ENCODE measurements at places on chromosomes 7 and 10. TPM values are rescaled to one million over a fixed set of nuclear protein-coding genes. Genes with fewer than 3 reads are reported as not detected.

DNA sequence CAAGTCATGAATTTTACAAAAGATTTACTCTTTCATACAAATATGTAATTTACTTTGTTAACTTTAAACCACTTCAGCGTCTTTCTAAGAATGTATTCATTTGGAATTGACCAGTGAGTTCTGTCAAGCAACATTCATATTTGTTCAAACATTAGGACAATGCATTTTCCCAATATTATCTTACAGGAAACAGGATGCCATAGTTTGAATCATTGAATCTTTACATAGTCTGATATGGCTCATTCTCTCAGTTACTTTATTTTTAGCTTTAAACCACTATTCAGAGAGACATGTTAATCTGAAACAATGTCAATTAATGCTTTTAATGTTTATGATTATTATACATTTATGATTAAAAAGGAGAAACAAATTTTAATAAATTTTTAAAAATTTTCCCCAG lies 21.1 kb upstream of the MEOX2 start:
- DNase-seq, result no peak

- peak; percentile 94 for DNase-seq
These were observed 4.6 kb downstream of the LFNG start for GRCh38 chr7:2523941-2524807.

GRCh38 chr7:74587435-74588126 lies 69.9 kb upstream of the GTF2I start:
- peak; percentile 91 for DNase-seq

DNA sequence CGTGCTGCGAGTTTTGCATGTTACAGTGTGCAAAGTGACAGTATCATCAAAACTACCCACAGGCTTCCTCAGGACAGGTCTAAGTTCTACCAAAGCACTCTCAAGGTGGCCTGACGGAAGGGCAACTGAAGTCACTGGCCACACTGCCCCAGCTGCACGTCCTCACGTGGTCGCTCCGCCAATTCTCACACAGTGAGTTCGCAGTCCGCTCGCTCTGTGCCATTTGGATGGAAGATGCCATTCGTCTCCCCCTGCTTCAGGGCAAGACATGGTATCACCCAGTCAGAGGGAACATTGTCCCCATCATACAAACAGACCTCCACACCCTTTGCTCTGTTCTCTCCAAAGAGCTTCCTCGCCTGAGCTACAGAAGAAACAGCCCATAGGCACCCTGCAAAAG lies 109.6 kb upstream of the COBL start:
- no peak for DNase-seq

The PPP1R9A gene
- total RNA-seq, result 30.6 TPM

- DNase-seq, result no peak
These were observed 79.7 kb downstream of the GRK5 start for GRCh38 chr10:119286983-119287633.

DNA sequence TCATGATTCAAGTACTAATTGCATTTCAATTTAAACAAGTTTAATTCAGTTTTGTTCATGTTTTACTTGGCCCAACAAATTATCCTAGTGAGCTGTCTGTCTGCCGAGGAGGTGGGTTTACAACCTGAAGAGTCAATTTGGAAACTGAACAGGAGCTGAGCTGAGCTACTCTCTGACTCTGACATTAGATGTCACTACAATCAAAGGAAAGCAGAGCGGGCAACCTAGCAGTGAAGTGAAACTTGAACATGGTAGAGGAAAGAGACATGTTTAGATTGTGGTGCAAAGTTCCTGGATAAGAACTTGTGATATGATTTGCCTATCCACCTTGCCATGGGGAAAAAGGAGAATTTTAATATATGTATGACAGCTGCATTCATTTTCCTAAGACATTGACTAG lies 9.6 kb upstream of the AGR3 start:
- no peak for DNase-seq

- DNase-seq, result no peak
These were observed 391.4 kb downstream of the TNS3 start for GRCh38 chr7:47190462-47190861.

DNA sequence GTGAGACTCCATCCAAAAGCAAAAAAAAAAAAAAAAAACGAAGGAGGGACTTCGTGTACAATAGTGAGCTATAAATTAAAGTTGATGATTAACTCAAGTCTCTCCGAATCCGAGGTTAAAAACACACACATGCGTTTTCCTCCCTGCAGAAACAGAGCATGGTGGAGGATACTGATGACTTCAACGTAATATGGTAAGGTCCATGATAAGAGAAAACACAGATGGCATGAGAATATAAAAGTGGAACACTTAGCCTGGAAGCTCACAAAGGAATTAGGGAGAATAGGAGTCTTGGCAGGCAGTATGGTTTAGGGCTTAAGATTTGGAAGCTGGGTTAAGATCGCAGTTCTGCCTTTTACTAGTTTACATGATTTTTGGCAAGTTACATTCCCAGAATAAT lies 20.1 kb upstream of the GSTK1 start:
- DNase-seq, result no peak

The TRPV5 gene
- not detected for total RNA-seq

The UNCX gene
- total RNA-seq, result not detected

The MYH16 gene
- not detected for total RNA-seq

- DNase-seq, result peak; percentile 82
These were observed 7.8 kb downstream of the HPS6 start for GRCh38 chr10:102072673-102073527.

- DNase-seq, result no peak
These were observed 12.1 kb downstream of the KCNH2 start for GRCh38 chr7:150966002-150966401.

GRCh38 chr10:34609287-34609940 lies 205.7 kb downstream of the PARD3 start:
- DNase-seq, result no peak

DNA sequence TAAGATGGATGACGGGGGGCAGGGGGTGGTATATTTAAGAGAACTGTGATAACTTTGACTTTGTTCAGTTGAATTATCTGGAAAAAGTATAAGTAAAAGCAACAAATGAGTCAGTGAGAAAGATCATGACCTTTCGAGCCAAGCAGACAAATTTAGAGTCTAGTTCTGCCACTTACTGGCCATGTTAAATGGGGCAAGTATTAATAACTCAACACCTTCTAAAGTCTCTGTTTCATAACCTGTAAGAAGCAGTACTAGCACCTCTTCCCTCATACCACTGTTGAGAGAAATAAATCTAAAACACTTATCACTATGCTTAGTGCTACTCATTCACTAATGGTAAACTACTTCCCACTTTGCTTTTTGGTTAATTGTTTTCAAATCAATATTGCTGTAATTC lies 604.4 kb upstream of the LRRN3 start:
- no peak for DNase-seq

GRCh38 chr7:28608731-28609130 lies 196.4 kb downstream of the CREB5 start:
- DNase-seq, result no peak

The HOXA5 gene
- 16.0 TPM for total RNA-seq

DNA sequence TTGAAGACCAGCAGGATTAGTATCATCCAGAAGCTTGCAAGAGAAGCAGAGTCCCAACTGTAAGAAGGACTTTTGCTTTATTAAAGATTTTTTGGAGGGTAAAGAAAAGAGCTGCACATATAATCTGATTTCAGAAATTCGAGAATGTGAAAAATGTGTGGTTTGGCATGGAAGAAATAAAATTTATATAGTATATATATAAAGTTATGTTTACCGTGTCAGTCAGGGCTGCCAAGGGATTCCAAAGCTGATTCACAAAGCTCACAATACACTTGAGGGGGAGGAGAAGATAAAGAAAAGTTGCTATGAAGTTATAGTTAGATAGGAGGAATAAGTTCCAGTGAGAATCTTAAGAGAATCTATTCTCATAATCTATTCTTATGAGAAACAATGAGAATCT lies 231.8 kb upstream of the CACNA2D1 start:
- no peak for DNase-seq

The GPR26 gene
- total RNA-seq, result not detected
